ENCODE measurements at places on chromosomes 5 and 9.

- DNase-seq = no peak
Observed at GRCh38 chr5:159741829-159742322, 174.4 kb upstream of the ADRA1B start.

- DNase-seq = no peak
Observed at GRCh38 chr5:68739752-68740151, 354.1 kb upstream of the SLC30A5 start.

DNA sequence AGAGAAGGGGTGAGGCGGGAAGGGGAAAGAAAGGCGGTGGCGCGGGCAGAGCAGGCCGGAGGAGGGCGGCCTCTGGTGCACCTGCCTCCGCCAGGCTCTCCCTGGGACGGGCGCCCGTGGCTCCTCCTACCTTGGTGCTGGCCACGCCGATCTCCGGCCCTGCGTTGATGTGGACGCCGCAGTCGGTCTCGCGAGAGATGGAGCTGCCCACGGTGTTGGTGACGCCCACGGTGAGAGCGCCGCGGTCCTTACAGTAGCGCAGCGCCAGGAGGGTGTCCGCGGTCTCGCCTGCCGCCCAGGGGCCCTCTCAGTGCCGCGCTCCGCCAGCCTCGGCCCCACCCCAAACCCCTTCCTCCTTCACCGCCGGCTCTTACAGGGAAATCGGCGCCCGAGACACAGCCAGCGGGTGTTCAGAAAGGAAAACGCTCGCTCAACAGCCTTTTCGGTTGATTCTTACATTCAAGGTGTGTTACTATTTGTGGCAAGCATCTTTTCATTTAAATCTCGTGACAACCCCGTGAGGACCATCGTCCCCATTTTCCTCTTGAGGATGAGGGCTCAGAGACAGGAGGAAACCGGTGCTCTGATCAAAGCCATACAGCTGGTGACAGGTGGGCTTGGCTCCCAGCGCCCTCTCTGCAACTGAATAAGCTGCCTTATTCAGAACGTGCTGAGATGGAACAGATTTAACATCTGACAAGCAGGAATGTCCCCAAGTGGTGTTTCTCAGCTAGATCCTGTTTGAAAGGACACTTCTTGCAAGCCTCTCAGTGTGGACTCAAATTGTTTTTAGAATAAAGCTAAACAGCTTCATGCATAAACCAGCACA, 22.0 kb upstream of the MAPK9 start:
- no peak for DNase-seq

DNA sequence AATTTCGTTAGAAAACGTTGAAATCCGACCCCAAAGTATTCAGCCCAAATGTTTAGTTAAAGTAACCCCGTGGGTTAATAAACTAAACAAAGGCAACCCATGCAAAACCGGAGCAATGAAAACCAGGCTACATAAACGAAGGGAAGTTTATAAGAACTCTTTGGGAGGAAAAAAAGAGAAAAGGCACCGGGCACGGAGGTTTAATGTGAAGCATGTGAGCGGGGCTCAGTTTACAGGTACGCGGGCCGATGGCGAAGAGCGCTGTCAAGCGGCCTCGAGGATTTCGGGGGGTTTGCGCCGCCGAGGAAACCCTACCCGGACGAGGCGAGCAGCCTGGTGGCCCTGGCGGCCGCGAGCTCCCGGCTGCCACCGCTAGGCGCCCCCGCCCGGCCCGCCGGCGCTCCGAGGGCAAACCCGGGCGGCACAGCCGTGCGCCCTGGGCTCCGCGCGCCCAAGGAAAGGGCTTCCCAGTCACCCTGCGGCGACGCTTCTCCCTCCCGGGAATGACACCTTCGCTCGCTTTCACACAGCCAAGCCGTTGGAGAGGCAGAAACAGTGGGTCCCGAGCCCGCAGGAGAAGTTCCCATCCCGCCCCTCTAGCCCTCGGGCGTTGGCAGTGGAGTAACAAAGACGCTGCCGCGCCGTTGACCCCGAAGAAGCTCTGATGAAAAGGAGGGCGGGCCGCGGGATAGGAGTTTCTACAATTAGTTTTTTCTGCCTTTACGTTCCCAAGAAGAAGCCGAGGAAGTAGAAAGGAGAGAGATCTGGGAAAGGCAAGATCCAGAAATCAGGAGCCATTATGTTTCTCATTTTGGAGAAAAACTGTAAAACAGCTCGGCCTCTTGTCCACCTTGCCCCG, 126.0 kb downstream of the TMEM174 start:
- DNase-seq = no peak

GRCh38 chr9:79256691-79257213, 315.0 kb upstream of the TLE4 start:
- DNase-seq = peak; percentile 47

DNA sequence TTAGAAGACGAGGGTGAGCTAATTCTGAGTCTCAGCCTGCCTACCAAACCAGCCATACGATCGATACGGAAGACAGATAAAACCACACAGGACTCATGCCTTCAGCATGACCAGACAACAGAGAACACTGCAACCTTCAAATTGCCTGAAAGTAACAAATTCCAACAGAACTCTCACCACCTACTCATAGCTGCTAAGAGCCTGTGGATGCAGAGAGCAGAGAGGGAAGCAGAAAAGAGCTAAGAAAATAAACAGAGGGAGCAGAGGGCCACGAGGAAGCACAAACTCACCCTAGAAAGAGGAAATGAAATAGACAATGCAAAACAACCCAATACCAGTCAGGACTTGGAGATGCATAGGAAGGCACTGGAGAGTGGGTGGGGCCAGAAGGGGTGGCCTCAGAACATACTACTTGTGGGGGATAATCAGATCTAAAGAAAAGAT, 86.7 kb upstream of the TAS2R1 start:
- DNase-seq = no peak
